ENCODE measurements at places on chromosomes 7 and 10.

- no peak for DNase-seq
These were observed 34.3 kb downstream of the FRMPD2 start for GRCh38 chr10:48240196-48240595.

DNA sequence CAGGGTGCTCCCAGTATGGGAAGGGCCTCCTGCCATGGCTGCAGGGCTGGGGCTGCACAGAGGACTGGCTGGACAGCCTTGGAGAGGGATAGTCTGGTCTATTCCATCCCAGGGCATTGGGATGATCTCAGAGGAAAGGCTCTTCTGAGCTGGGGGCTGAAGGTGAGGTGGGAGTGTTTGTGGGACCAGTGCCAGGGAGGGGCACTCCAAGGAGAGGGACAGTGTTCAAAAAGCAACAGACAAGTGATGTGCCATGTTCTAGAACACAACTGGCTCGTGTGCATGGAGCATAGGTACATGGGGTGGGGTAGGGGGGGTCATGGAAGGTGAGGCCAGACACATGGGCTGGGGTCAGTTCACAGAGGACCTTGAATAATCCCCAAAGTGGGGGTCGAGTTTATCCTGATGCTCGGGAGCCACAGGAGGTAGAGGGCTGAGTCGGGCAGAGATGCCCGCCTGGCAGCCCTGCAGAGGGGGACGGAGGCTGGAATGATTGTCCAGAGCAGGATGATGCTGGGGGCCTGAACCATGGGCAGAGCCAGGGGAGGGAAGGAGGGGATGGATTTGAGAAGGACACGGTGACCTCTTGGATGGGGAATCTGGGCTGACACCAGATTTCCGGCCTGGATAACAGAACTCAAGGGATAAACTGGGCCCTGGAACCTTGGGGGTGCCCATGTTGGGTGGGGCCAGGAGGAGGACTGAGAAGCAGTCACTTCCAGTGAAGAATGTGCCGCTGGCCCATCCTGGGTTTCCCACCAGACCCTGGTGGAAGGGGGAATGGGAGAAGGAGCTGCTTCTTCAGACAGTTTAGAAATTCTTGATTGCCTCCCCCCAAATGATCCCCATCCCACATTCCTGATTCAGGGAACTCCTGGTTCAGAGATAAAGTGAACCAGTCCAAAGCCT lies 50.4 kb downstream of the NEURL1 start:
- no peak for DNase-seq

DNA sequence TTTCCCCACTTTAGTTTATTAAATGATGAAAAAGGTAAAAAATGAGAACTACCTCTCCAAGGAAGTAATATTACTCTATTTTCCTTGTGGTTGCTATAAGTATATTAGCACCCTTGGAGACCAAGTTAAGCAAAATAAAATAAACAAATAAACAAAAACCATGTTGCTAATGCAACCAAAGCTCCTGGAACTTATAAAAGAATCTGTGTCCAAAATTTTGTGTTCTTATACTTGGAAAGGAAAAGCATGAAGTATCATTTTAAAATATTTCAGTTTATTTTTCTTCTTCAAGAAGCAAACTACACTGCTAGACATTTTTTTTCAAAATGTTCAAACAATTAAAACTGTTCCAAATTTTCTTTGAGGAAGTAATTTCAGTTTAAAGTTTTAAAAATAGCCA lies 441.9 kb upstream of the LRRTM3 start:
- DNase-seq = no peak

GRCh38 chr7:46290374-46291049 lies 369.4 kb upstream of the IGFBP3 start:
- no peak for DNase-seq

DNA sequence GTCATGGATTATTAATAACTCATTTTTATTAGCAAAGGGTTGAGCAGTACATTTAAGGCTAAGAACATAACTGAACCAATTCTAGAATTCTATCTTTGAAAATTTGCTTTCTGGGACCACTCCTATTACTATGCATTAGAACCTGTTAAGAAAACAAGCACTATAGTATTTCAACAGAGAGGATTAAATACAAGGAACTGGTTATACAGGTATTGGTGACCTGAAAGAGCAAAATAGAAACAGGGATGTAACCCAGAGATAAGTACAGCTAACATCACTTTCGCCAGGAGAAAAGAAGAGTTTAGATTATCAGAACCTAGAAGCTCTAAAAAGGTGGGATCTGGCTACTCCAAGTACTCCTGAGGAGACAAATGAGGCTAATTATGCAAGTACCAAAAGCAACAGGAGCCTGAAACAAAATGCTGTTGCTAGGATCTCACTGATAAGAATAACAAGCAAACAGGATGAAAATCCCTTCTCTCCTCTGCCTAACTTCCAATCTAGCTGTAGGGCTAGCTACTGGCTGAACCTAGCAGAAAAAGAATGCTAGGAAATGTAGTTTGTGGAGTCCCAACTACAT lies 32.1 kb upstream of the ELAPOR2 start:
- DNase-seq = no peak

DNA sequence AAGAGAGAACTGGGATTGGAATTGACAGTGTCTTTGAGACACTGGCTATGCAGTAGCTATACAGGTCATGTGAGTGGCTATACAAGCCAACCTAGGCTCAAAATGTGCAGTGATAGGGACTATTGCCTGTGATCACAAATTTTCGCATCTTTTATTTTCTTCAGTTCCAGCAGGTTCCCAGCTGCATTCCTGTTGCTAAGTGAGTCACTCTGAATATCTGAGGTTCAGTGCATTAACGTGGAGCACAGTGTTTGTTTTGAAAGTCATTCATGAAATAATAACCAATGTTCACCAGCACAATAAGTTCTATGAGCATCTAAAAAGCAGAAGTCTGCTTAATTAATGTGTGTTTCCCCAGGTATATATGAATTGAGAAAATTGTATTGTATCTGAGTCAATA lies 1236.0 kb upstream of the CELF2 start:
- DNase-seq = no peak

- no peak for DNase-seq
These were observed 9.5 kb downstream of the SLC13A1 start for GRCh38 chr7:123190109-123190831.

- DNase-seq = no peak
These were observed 58.9 kb downstream of the FRMPD2 start for GRCh38 chr10:48215486-48216203.

GRCh38 chr7:135269921-135270320 lies 36.3 kb downstream of the STRA8 start:
- DNase-seq = no peak

GRCh38 chr10:62805231-62806099 lies 945 bp downstream of the ADO start:
- DNase-seq = peak; percentile 52

DNA sequence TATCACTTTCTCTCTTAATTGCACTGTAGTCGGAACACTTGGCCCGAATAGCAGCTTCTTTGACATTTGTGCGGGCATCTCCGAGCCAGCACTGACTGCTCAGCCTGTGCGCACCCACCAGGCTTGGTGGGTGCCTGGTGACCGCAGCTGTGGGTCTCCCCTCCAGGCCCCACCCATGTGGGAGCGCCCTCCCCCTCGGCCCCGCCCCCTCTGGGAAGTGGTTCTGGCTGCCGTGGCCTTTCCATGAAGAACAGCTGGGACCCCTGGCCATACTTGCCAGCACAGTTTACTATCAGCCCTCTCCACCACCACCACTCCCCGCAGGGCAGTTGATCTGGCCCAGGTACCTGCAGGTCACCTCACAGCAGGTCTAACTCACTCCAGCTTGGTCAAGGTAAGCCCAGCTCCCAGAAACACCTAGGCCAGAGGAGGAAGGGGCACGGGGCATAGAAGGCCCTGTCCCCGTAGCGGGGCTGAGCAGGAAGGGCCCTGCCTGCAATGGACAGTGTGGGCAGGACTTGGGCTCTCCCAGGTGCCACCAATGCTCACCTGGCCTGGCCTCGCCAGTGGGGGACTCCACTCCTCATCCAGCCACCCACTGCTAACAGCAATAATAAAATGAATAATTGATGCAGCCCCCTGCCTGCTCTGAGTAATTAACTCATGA lies 5.8 kb downstream of the RASGEF1A start:
- peak; percentile 28 for DNase-seq

DNA sequence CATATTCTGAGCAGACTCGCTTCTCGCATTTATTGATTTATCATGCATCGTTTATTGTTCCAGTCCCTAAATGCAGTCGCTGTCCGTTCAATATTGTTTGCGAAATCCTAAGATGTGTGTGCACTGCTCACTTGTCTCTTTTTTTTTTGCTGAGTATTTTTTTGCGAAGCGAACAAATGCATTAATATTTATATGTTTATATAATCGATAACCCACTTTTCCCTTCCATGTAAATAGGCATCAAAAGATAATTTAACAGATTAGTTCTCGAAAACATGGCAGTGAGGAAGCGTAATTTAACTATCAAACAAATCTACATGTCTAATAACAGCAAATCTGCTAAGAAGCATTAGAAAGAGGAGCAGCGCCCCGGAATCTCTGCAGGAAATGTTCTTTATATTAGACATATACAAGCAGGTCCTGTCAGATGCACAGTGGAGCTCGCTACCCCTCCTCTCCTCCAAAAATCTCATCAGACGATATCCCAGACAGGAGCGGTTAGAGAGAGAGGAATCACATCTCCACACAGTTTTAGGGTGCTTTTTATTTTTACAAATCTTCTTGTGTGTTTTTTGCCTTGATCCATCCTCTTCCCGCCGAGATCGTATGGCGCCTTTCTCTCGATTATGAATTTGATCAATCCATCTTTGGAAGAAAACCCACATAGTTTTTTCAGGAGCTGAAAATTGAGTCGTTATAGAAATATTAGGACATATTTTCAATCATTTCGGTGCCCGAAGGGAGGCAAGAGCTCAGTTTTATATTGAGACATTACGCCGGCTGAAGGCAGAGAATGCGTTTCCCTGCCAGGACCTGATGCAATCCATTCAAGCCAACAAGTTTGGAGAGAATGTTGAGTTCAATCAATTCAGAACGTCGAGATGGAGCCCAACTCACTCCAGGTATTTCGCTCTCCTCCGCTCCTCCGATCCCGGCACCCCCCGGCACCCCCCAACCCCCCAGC lies at the start of gene ARID5B:
Gene ARID5B, plus strand, starts transcription at position 871 of the 964 bp plus-strand sequence. Its CDS starts 11 bp downstream, at position 882.
- no peak for DNase-seq

- peak; percentile 64 for DNase-seq
These were observed 186.2 kb downstream of the CXCL12 start for GRCh38 chr10:44198780-44199097.

- no peak for DNase-seq
These were observed 27.4 kb downstream of the PILRA start for GRCh38 chr7:100400656-100401055.

DNA sequence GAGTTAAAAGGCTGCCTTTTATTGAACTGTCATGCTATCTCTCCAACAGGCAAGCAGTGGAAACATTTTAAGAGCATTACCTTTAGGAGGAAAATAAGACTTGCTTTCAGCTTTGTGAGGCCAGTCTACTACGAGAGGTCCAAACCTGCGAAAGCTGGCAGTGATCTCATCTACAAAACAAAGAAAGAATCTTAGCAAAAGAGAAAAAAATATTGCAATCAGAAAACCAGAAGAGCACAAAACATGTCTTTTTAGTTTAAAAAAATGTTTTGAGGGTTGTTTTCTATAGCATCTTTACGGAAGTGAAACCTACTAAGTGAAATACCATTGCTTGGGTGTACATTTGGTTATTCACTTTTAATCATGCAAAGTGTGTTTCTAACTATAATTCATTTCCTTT lies 147.9 kb downstream of the CPEB3 start:
- no peak for DNase-seq

- peak; percentile 99 for DNase-seq
These were observed at the start of gene RABGEF1 for GRCh38 chr7:66740302-66740979. Gene RABGEF1, plus strand, starts transcription at chr7:66740733. Its CDS starts 31,167 bp downstream, at chr7:66771900.

DNA sequence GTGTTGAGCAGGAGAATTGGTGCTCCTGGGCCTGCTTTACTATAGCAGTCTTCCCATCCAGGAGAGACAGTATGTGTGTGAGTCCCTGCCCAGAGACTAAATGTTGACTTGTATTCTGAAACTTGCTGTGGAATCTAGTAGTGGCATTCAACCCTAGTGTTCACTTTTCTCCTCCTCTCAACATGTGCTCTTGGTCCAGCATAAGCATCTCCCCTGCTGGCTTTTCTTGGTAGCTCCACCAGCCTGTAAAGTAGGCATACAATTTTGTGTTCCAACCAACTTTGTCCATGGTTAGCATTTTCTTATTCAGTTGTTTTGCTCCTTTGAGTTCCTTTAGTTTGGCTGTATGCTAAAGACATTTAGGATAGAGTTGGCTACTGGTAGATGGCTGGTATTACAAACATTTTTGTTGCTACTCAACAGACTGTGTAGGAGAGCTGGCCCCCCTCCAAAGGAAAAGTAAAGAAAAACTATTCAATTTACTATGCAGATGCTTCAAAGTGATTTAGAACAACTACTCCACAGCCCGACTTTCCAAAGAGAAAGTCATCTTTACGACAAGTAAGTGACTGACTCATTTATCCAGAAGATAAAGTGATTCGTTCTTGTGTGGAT lies 46.0 kb downstream of the ASB4 start:
- DNase-seq = no peak

GRCh38 chr7:4722960-4723630 lies 41.0 kb downstream of the FOXK1 start:
- DNase-seq = no peak

DNA sequence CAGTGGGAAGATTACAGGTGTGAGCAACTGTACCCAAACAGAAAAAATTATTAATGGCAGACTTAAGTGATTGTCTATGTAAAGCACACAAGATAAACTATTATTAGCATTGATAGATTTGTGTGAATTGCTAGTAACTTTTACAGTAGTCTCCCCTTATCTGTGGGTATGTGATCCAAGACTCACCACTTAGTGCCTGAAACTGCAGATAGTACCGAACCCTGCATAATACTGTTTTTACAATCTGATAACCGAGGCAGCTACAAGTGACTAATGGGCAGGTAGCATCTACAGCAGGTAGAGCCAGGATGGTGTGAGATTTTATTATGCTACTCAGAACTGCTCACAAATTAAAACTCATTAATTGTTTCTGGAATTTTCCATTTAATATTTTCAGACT lies 31.5 kb downstream of the MPLKIP start:
- no peak for DNase-seq

DNA sequence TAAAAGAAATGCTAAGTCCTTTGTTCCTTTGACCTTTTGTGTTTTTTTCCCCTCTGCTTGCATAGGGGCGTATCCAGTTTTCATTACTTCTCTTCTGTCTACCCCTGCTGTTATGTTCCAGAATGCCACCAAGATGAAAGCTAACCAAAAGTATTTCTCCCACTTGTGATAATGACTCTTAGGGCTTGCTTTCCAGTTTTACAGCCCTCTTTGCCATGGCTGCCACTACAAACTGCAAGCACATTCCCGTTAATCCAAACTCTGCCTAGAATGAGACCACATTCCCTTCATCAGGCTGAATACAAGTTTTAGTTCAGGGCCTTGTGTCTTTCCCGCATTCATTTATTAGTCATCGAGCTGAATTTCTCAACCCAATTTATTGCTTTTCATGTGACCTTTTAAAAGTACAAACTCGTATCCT lies 23.6 kb upstream of the CD36 start:
- DNase-seq = no peak

GRCh38 chr7:137829337-137829992 lies 17.3 kb downstream of the DGKI start:
- no peak for DNase-seq

- DNase-seq = no peak
These were observed 12.9 kb downstream of the SGCE start for GRCh38 chr7:94642838-94643653.

GRCh38 chr10:24777196-24777595 lies 53.5 kb upstream of the ARHGAP21 start:
- DNase-seq = no peak
